ENCODE measurements at places on chromosomes 6 and 20.

GRCh38 chr20:17871181-17871580 is 97.4 kb downstream of the SNX5 start:
- DNase-seq, result no peak

DNA sequence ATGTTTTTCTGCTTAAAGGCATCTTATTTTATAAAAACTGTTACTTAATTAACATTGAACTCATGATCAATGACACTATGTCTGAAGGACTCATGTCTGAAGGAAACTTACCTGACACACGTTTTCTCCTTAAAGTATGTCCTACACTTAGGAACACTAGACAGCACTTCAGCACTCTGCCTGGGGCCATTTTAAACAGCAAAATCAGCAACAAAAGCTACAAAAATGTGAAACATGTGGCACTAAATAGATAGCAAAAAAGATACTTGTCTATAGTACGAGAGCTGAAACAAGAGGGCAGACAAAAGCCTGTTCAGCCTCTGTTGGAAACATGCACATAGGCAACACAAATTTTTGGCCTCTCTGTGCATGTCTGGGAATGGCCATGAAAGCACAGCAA is 93.5 kb upstream of the TMEM30A start:
- DNase-seq, result no peak

DNA sequence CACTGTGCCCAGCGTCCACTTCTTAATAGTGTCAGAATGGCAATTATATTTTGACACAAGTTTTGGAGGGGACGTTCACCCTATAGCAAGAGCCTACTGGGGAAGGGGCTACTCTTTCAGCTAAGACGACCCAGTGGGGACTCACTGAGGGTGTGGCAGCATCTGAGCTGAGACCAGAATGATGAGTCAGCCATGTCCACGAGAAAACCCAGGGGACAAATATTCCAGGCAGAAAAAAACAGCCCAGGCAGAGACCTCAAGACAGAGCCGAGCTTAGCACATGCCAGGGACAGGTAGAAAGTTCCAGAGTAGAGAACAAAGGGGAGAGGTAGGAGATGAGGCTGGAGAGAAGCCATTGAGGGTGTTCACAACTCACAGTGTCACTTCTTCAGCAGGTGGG is 11.2 kb downstream of the CNBD2 start:
- no peak for DNase-seq

DNA sequence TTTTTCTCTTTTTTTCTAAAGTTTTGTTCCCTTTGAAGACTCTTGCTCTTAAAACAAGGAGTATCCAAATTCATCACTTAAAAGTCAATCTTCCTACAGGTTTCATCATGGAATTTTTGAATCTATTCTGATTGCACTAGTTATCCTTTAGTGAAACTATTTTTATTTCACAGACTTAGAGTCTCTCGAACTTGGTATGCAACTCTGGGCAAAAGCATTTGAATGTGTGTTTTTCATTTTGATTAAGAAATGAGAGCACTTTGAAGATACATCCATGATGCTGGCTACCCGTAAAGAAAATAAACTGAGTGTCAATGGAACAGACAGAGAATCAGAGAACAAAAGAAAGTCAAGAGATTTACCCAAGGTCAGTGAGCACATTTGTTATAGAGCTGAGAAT is 586.5 kb downstream of the EPM2A start:
- DNase-seq, result no peak

GRCh38 chr20:38152621-38153221 is 12.3 kb downstream of the TGM2 start:
- no peak for DNase-seq

- no peak for DNase-seq
These were observed 10.4 kb upstream of the SNX9 start for GRCh38 chr6:157812425-157813171.

- DNase-seq, result no peak
These were observed 41.8 kb upstream of the F13A1 start for GRCh38 chr6:6362056-6362840.

- DNase-seq, result no peak
These were observed 124.2 kb downstream of the FHL5 start for GRCh38 chr6:96687121-96687520.

DNA sequence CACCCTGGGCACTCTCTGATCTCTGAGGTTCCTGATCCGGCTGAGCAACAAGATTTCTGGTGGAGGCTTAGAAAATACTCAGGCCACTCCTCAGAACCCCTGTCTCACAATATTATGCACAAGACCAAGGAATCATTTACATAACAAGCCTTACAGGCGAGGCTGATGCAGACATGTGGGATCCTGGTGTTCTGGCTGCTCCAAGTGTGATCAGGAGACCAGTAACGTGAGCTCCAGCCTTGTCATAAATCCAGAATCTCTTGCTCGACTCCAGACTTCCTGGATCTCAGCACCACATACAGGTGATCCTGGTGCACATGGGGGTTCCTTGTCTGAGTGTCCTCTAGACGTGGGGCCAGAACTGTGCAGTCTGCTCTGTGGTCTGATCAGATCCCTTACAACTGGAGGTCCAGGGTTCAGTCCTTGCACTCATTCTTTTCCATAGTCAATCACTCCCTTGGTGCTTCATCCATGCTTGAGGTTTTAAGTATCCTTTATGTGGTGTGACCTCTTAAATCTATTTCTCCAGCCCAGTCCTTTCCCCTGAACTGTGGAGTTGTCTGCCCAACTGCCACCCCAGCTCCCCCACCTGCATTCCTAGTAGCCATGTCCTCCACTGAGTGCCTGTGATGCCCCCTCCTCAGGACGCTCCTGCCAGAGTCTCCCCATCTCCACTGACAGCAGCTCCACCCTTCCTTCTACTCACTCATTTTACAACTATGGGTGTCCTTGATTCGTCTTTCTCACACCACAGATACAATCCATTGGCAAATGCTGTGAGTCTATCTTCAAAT is 5.1 kb downstream of the HLA-C start:
- no peak for DNase-seq

DNA sequence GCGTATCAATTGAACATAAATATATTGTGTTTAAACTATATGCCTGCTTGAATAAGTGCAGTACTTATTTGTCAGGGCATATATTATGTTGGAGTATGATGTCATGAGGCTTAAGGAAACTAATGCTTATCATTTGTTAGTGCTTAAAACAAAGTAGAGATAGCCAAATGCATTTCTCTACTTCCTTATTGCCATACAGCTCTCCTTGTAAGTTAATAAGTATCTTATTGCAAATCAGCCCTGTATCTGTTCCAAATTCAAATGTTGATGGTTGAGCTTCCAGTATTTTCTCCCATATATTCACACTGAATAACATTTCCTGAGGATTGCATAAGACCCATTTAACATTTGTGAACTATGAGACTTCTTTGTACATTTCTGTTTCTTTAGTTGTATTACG is 57.8 kb downstream of the CARMIL1 start:
- no peak for DNase-seq
